ENCODE measurements at places on chromosomes 12 and 14.

- no peak for DNase-seq
These were observed 122.8 kb downstream of the AACS start for GRCh38 chr12:125187780-125188741.

DNA sequence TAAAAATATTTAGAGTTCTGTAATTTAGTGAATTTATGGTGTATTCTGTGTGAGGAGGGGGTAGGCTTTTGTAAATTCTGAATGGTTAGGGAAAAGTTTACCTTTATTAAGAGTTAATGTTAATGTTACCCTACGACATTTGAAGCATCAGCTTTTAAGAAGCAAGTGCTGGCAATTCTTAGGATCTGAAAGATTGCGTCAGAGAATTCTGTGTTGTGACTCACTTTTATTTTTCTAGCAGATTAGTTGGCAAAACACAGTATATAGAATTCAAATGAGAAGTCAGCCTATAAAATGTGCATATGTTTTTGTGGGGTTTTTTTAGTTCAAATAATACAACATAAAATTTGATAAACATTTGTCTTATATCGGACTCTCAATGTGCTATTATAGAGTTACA, 97.6 kb downstream of the RAD52 start:
- peak; percentile 43 for DNase-seq

- no peak for DNase-seq
These were observed 47.4 kb downstream of the CALM1 start for GRCh38 chr14:90444077-90444696.

GRCh38 chr14:68848253-68848652, 55.4 kb upstream of the ZFP36L1 start:
- DNase-seq = no peak

DNA sequence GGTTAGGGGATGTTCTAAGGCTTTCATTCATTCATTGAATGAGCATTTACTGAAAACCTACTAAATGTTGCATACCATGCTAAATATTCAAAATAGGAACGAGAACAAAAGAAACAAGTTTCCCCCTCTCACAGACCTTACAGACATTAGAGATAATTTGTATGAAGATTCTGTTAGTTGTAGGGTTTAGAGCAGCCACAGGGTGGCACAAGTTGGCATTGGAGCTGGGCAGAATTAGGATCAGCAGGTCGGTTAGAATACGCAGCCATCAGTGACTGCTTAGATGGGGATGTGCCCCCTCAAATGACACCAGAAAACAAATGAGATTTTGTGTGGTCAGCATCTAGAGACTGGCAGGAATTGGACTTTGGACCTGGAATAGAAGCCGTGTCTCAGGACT, 166.3 kb upstream of the DAAM1 start:
- DNase-seq = no peak

DNA sequence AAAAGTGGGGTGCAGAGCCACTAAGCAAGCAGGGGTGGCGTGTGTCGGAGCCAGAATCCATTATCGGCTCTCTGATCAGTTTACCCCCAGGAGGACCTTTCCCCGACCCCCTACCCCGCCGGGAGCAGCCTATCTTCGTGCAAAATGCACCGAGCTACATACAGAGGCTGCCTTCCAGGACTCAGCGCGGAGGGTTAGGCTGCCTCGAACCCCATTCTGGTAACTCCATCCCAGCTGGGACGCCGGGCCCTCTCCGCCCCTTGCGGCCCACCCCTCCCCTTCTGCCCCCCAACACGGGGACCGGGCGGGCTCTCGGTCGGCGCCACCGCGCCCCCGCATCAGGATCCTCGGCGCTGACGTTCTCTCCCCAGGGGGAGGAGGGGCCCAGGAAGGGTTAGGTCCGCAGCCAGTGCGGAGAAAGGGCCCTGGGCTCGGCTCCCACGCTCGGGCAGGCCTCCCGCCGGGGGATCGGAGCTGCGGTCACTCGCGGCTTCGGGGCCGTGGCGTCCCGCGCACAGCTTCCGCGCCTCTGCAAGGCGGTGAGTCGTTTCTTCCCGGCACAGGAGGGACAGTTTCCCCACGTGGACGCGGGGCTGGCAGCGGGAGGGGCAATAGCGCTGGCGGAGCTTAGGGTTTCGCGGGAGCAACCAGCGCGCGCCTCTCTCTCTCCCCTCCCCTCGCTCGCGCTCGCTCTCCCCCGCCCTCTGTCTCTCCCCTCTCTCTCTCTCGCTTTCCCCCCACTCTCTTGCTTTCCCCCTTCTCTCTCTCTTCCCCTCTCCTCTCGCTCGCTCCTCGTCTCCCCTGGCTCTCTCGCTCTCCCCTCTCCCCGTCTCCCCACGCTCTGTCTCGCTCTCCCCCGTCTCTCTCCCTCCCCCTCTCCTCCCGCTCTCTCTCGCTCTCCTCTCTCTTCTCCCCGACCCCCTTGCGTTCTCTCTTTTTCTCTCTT, 12.5 kb upstream of the MAP3K9 start:
- DNase-seq = no peak
